ENCODE measurements at places on chromosomes 6 and 20.
A peak's percentile ranks its signal among the peaks of the same experiment; 100 is the strongest.

DNA sequence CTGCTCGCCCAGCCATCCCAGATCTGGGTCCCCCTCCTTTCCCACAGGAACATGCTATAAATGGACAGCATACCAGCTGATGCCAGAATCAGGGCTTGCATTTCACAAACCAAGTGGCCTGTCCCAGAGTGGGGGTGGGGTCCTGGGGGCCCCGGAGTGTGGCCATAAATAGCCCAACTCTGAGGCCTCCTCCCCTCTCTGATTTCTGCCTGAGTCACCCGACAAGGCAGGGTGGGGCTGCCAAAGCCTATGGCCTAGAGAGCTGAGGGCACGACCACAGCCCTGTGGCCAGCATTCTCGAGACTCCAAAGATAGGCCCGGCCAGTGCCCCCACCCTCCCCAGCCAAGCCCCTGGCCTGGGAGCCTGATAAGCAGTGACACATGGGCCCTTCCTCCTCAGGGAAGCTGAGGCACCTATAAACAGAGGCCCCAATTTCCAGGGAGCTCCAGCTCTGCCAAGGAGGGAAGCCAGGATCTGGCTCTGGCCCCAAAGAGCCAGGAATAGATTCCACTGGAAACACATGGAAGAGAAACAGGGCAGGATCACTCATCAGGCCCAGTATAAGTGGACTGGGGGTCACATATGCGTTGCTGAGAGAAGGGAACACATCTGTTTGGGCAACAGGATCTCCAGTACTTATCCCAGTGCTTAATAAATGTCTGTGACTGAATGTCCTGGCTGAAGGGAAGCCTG, 20.3 kb downstream of the SNTA1 start:
- DNase-seq = peak; percentile 79

DNA sequence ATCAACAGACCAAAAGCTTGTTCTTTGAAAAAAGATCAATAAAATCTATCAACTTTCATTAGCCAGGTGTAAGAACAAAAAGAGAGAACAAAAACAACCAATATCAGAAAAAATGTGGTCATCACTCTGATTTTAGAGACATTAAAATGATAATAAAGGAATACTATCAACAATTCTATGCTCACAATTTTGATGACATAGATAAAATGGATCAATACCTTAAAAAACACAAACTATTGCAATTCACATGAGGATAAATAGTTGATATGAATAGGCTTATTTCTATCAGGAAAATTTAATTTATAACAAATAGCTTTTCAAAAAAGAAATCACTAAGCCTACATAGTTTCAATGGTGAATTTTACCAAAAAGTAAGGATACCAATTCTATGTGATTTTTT, 809.4 kb upstream of the EYS start:
- no peak for DNase-seq

GRCh38 chr20:37995856-37996605, 37.2 kb downstream of the TTI1 start:
- DNase-seq = no peak

GRCh38 chr6:142274656-142275055, 27.2 kb upstream of the ADGRG6 start:
- no peak for DNase-seq

DNA sequence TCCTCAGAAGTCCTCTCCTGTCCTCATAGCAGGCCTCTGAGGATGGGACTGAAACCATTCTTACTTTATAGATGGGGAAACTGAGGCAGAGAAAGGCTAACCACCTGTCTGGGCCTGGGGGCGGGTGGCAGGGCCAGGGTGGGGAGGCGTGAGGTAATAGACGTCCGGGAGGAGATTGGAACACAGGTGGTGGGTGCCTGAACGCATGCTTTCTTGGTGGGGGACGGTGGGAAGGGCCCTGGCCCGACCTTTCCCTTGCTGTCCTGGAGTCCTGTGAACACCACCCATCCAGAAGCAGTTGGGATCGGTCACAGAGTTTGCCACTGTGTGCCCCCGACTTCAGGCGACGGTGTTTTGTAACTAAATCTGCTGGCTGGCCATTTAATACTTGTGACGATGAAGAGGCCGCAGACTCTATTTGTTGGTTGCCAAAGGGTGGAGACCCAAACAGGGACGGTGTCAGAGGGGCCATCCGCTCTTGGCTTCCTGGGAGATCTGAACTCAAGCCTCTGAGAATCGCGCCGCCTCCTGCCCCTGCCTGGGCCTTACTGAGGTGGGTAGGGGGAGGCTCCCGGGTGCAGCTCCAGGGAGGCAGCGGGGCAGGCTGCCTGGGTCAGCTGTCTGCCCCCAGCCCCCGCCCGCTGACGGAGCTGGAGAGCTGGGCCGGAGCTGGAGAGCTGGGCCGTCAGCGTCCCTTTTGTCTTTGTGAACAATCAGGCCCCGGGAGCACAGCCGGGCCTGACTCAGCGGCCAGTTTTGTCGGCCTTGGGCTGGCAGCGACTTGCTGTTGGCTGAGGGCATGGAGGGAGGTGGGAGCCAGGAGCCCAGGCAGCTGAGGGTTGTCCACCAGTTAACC, 4.1 kb downstream of the RBM38 start:
- DNase-seq = no peak

DNA sequence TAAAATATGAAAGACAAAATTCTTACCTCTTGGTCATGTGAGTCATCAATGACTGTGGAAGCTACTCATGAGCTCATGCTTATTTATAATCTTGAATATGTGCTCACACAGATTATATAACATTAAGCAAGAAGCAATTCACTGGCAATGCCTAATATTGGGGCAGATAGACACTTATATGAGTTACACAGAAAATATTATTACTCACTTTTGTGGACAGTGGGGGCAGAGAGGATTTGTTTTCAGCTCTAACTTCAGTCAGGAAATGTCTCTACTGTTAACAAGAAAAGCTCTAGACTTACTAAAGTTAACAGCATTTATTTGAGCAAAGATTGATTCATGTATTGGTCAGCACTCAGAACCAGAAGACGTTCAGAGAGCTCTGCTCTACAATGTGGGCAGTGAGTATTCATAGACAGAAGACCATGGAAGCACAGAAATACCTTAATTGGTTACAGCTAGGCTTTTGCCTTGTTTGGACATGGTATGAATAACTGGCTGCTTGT, 85.8 kb upstream of the AHI1 start:
- no peak for DNase-seq

- DNase-seq = no peak
Observed at GRCh38 chr6:119880840-119881239, 531.3 kb upstream of the MAN1A1 start.

DNA sequence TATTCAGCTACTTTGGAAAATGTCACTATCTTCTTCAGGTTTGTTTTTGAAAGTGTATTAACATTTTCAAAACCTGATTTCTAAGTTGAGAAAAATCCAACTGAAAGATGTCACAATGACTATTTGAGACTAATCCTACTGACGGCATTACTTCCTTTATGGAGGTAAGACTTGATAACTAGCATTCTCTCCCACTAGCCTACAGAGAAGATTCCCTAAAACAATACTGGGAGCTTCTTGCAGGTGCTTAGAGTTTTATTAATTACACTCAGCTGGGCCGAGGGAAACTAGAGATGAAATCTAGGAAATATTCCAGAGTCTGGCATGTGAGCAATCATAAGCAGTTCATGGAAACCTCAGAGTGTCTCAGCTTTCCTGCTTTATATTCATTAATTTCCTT, 114.0 kb downstream of the LCA5 start:
- no peak for DNase-seq

GRCh38 chr20:64222851-64223525, 32.6 kb upstream of the PCMTD2 start:
- DNase-seq = no peak

DNA sequence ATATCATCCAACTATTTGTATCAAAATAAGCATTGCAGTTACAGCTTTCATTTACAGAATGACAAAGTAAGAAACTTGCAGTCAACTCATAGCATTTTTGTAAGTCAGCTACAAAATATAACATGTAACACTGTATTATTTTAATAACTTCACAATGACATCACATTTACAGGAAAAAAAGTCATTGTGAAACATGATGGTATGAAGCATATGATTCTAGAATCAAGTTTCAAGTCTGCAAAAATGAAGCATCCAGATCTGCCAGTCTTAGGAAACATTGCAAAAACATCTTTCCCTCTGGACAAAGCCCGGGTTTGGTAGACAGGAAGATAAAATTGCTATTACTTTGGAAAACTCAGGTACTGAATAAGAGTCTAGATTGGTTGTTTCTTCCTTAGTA, 263.9 kb upstream of the NT5E start:
- DNase-seq = no peak

GRCh38 chr6:141252828-141253608, 879.7 kb upstream of the GJE1 start:
- DNase-seq = peak; percentile 73

- no peak for DNase-seq
Observed at GRCh38 chr6:14995208-14995607, 250.7 kb upstream of the JARID2 start.

DNA sequence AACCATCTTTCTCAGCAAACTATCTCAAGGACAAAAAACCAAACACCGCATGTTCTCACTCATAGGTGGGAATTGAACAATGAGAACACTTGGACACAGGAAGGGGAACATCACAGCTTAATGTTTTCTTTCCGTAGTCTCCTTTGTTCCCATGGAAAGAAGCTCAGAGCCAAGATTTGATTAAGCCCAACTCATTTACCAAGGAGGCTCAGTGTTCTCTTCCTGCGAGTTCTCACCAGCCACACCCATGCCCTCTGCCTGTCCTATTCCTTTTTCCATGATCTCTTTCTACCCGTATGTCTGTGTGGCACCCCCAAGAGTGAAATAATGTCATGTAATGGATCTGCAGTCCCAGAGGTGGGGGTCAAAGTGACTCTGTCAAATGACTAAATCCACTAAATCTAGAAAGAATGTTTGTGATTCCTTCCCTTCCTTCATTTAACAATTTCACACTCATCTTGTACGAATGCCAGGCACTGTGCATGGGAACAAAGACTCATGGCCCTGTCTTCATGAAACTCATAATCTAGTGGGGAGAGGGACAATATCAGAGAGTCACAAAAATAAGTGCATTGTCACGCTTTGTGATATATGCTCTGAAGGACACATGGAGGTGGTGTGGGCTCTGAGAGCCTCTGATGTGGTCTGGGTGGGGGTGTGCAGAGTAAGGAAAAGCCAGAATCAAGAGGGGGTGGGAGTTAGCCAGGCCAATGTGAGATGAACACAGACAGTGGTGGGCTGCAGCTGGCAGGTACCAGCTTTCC, 292.1 kb downstream of the CDC5L start:
- no peak for DNase-seq

DNA sequence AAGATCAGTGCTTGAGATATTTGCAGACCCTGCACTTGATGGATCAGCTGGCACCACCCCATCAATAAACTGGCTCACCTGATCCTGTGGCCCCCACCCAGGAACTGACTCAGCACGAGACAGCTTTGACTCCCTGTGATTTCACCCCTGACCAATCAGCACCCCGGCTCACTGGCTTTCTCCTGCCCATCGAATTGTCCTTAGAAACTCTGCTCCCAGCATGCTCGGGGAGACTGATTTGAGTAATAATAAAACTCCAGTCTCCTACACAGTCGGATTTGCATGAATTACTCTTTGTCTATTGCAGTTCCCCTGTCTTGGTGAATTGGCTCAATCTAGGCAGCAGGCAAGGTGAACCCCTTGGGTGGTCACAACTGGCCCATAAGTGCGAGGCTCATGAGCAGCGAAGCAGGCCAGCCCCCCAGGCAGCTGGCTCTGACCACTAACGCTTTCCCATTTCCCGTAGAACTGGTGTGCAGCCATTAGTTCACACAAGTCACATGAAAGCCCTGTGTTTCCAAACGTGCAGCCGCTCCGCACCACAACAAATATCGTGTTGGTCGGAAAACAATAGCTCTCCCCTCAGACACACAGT, 79.6 kb downstream of the RSPH3 start:
- no peak for DNase-seq

DNA sequence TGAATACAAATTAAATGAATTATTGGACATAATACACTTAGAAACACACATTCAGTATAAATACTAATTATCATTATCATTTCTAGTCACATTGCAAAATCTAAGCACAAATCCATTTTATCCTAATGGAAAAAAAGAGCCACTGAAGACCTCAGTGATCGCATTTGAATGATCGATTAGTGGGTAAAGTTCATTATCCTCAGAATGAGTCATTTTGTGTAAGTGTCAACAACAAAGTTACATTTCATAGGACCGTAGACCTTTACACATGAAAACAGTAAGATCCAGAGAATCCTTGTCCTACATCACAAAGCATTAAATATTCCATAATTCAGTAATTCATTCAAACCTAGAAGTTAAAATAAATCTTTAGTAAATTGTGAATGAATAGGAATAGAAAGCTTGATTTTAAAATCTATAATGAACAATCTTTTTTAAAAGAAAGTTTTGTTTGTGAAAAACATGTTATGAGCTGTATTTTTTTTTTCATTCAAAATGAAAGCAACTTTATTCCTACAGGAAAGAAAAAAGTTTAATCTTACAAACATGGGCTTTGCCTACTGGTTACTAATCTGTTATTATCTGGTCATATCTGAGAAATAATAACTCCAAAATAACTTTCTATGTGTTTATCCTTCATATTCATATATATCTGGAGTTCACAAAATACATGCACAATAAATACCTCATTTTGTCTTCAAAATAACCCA, 33.7 kb downstream of the ROS1 start:
- no peak for DNase-seq

DNA sequence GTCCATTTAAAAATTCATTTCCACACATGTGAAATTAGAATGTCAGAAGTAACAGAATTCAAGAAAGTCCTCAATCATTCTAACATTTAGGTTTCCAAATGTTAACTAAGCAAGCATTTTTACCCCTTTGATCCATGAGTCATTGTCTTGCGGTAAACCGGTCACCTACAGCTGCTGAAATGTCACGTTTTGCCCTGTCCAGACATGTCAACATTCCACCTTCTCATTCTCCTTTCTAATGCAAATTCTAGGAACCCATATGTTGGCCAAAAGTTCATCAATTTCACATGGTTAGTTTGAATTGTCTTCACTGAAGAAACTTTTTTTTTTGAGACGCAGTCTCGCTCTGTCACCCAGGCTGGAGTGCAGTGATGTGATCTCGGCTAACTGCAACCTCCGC, 117.2 kb downstream of the IPCEF1 start:
- no peak for DNase-seq

- no peak for DNase-seq
Observed at GRCh38 chr6:35943390-35943789, 22.5 kb upstream of the SRPK1 start.

DNA sequence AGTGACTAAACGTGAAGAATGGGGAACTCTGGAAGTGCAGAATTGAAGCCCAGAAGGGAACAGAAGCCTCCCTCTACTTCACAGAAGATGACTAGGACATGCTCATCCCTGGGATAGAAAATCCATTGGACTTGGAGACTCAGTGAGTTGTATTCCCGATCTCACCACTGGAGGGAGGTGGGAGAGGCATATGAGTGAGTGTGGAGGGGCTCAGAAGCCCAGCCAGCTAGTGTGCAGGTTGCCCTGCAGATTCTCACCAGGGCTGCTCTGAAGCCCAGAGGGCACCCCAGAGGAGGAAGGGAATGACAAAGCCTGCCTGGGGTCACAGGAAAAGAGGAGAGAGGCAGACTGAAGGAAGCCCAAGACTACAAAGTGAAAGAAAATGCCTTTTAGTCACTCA, 42.1 kb upstream of the HLA-E start:
- DNase-seq = no peak

GRCh38 chr6:100084991-100085364, 91.0 kb upstream of the MCHR2 start:
- no peak for DNase-seq

GRCh38 chr20:57330998-57331397, 1.4 kb downstream of the SPO11 start:
- no peak for DNase-seq

GRCh38 chr20:22836877-22837276, 198.2 kb upstream of the SSTR4 start:
- no peak for DNase-seq
